ENCODE measurements at places on chromosomes 12 and 14.

- no peak for DNase-seq
Measured at GRCh38 chr12:132966676-132967415, 10.7 kb upstream of the ZNF605 start.

DNA sequence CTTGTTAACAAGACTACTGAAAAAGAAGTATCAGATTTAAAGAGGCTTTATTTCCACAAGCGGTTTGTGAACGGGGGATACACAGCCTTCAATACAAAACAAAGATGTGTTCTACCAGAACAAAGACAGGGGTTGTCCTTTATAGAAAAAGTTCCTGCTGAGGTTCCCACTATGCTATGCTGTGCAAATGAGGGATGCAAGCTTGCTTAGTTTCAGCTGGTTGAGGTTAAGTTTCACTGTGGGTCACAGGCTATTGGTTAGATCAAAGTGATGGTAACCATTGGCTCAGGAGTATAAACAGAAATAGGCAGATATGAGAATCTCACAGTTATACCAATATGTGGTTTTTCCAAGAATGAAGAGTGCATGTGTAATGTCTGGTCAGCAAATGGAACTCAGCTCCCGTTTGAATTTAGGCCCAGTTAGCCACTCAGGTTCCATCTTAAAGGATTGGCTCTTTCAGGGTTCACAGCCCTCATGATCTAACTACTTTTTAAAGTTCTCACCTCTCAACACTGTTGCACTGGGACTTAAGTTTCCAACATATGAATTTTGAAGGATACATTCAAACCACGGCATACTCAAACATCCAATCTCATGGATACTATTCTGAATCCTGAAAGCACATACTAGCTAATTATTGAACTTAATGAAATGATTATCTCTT lies 215.4 kb upstream of the DCN start:
- no peak for DNase-seq

GRCh38 chr12:105998561-105998960 lies 140.2 kb downstream of the NUAK1 start:
- no peak for DNase-seq

- DNase-seq: no peak
Measured at GRCh38 chr12:70754330-70754741, 117.1 kb upstream of the PTPRB start.

DNA sequence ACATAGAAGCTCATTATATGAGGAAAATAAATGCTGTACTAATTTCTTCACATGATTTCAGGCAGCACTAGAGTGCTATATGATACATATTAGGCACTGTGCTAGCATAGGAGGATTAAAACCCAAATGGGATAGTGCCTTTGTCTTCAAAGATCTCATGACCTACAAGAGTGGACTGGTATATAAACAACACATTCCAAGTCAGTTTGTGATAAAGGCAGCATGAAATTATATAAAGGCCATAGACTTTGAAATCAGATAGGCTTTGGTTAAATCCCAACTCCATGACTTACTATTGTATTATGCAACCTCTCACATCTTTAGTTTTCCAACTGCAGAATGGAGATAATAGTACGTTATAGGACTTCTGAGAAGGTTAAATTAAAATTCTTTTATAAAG lies 179.7 kb downstream of the RAD51B start:
- DNase-seq: no peak

DNA sequence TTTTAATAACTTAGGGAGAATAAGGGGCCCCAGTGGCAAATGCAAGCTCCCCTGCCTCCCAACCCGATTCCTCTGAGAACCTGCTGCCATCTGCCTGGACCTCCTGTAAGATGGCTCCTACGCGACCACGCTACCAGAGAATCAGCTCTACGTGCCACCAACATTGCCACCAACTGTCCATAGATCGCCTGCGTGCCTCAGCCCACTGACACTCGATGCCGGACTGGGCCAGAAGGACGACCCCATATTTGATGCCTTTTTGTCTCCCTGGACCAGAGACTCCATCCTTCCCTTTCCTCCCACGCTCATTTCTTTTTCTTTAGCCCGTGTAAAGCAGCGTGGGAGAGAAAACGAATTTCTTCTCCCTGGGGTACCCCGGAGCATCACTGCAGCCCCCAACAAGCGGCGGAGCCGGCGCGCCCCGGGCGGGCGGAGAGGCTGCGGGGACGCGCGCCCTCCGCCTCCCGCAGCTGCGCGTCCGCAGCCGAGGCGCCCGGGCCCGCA lies 565 bp upstream of the KLHL42 start:
- DNase-seq: no peak

All from stimulated activated CD8-positive, alpha-beta memory T cell treated with anti-CD3 and anti-CD28 coated beads, Interleukin-12 subunit alpha, Interleukin-12 subunit beta, amount 100 ng/mL, for 4 hours (primary cell).